ENCODE measurements at places on chromosomes 16 and 17.
A peak's percentile ranks its signal among the peaks of the same experiment; 100 is the strongest.

GRCh38 chr16:27127308-27127707 is 60.6 kb downstream of the C16orf82 start:
- DNase-seq, result no peak

- DNase-seq, result no peak
Measured at GRCh38 chr16:22220069-22220440, 14.0 kb downstream of the EEF2K start.

GRCh38 chr17:76772842-76773525 is 35.1 kb downstream of the MFSD11 start:
- peak; percentile 34 for DNase-seq

- DNase-seq, result no peak
Measured at GRCh38 chr16:69748694-69749345, 5.9 kb downstream of the NOB1 start.

- no peak for DNase-seq
Measured at GRCh38 chr17:80035687-80035936, at the start of gene TBC1D16. Gene TBC1D16 (minus strand): TSS chr17:80035872. CDS start chr17:80013547, 22,325 bp downstream.

- DNase-seq, result no peak
Measured at GRCh38 chr17:55833306-55833705, 82.5 kb downstream of the PCTP start.

GRCh38 chr17:5978496-5978895 is 91.7 kb upstream of the WSCD1 start:
- no peak for DNase-seq

DNA sequence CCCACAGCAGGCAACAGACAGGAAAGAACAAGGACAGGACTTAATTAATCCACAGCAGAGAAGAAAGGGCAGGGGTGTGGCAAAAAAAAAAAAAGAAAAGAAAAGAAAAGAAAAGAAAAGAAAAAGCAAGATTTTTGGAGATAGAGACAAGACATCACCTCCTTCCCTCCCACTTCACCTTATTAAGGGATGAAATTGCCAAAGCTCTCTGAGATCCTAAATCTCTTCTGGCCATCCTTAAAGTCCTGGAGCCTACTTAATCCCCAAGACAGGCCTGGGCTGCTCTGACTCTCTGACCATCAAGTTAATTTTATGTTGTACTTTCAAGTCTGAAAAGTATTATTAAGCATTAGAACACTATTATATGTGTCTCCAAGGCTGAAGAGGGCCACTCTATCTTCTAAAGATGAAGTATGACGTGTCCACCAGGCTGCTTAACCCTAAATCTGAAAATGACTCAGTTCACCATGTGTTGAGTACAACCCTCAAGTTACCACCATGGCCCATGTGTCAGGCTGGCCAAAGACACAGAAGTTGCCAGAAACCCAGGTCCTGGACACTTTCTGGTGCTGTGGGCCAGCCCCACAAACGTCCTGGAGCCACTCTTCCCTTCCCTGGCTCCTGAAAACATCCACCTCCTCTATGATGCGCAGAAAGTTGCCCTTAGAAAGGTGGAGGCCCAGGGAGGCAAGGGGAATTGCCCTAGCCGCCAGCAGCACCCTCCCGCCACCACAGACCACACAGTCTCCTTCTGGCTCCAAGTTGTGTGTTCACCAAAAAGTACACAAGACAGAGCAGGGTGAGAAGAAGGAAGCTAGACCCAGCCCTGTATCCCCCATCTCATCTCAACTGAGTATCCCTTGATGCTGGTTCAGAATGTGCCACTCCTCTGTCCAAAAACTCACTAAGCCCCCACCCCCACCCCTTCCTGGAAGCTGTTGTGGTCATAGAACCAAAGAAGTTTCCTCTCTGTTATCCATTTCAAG is 2.7 kb downstream of the SOCS1 start:
- DNase-seq, result no peak

DNA sequence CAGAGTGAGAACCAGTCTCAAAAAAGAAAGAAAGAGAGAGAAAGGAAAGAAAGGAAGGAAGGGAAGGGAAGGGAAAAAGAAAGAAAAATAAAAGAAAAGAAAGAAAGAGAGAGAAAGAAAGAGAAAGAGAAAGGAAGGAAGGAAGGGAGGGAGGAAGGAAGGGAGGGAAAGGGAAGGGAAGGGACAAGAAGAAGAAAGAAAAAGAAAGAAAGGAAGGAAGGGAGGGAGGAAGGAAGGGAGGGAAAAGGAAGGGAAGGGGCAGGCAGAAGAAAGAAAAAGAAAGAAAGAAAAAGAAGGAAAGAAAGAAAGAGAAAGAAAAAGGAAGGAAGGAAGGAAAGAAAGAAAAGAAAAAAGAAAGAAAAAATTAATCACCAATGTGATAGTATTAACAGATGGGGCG is 15.7 kb downstream of the SLC5A11 start:
- DNase-seq, result no peak

- DNase-seq, result no peak
Measured at GRCh38 chr16:4694642-4695451, 1.5 kb downstream of the NUDT16L1 start.
